ENCODE measurements at places on chromosomes 2 and 18.

GRCh38 chr2:112059671-112060070 lies 4.6 kb downstream of the TMEM87B start:
- DNase-seq, result no peak

GRCh38 chr2:219402665-219403515 lies 15.2 kb upstream of the DNPEP start:
- DNase-seq, result peak; percentile 75

- DNase-seq, result no peak
These were observed 1.6 kb downstream of the ABCA12 start for GRCh38 chr2:215136669-215137328.

- DNase-seq, result no peak
These were observed 42.4 kb downstream of the ITGB1BP1 start for GRCh38 chr2:9380702-9381628.

- no peak for DNase-seq
These were observed 565.2 kb upstream of the NRXN1 start for GRCh38 chr2:51597086-51597485.

GRCh38 chr2:221492636-221493035 lies 79.5 kb downstream of the EPHA4 start:
- DNase-seq, result no peak

DNA sequence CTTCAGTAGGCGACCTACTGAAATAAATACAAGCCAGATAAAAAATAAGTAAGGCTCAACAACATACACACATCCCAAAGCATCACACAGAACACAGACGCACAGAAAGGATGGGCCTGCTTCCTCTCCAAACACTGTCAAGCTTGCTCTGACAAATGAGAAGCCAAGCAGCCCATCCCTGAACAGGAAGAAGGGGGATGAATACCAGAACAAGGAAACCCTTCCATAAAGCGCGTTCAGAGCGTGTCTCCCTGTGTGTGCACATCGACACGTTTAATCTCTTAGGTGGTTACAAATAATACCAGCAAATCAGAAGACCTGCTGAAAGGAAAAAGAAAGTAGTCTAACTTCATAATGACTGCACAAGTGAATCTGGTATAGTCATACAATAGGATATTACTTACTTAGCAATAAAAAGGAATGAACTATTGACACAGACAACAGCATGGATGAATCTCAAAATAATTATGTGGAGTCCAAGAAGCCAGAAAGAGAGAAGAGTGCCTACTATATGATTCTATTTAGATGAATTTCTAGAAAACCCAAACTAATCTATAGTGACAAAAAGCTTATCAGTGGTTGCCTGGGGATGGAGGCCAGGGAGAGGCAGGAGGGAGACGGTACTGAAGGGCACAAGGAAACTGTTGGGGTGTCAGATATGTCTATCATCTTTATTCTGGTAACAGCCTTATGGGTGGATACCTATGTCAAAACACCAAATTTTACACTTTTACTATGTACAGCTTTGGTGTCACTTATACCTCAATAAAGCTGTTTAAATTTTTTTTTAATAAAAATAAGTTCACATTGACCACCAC lies 26.8 kb downstream of the MBOAT2 start:
- no peak for DNase-seq

DNA sequence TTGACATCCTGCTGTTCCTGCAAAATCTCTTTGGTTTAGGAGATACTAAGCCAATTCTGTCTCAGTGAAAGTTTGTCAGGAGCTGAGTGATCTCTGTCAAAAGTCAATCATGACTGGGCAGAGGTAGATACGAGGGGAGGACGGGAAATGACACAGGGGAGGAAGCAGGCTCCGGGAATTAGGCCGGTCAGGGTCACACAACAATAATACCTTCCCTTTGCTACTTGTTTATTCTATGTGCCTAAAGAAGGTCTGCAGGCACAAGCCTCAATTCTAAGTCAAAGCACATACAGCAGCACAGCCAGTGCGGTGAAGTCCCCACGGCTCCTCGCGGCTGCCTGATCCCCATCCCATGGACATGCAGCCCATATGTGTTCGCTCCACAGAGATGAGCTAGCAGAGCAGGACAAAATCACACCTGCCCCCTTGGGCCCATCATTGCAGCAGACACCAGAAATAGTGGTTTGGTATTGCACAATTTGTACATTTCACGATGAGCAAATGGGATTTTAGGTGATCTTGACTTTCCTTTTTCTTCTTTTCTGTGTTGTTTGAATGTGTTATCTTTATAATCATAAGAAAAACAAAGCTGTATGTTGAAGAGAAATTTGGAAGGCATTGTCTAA lies 141.4 kb downstream of the VAPA start:
- DNase-seq, result no peak

DNA sequence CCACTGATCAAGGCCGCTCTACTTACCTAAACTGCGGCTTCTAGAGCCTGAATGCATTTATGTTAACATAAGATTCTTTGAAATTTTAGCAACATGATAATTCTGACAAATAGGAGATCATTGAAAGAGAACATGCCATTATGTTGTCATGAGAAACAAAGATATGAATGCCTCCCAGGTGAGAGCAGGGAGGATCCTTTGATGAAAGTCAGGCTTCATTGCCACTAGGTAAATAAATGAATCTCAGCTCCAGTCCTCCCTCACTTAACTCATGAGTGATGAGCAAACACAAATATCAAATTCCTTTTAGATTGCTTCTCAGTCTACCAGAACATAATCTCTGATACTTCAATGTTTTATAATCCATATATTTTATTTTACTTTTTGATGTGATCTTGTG lies 463.2 kb upstream of the CDH7 start:
- no peak for DNase-seq

DNA sequence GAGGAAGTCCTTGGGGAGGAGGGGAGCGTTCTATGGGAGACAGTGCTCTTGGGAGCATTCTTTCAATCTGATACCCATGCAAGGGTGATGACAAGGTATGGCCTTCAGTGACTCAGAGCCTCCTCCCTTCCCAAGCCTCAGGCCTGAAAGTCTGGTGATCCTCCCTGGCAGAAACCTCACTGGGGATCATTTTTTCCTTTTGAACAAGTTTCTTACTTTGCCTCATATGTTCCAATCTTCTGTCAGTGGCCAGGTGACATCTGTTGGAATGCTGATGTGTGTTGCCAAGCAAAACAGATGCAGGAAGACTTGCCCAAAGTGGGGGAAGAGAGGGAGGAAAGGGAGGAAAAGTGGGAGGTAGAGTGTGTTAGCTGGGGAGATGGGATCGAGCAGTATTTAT lies 224.8 kb downstream of the NEDD4L start:
- DNase-seq, result no peak

- no peak for DNase-seq
These were observed at the start of gene KIAA2012 for GRCh38 chr2:202072737-202073401. Gene KIAA2012, plus strand, starts transcription at chr2:202073255. Its CDS starts 373 bp downstream, at chr2:202073628.

DNA sequence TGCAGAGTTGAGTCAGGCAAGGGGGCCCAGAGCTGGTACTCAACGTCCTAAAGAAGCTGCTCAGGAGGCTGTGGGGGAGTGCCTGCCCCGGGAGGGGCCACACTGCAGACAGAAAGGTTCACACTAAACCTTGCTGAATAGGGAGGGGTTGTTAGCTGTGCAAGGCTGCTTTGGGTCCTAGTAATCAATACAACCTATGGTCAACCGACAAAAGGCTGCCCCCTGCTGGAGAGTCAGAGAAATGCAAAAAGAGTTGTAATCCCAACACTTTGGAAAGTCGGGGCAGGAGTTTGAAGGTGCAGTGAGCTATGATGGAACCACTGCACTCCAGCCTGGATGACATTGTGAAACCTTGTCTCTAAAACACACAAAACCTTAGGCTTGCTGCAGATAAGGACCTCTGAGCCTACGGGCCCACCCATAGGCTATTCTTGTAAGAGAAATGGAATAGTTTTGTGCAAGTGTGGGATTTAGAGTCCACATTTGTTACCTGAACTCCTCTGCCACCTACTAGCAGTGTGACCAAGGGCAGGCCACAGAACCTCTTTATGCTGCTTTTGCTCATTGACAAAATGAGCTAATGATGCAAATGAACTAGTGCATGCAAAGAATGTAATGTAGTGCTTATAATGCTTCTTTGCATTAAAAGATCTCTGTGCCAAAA lies 81.5 kb downstream of the PRPF40A start:
- peak; percentile 57 for DNase-seq

DNA sequence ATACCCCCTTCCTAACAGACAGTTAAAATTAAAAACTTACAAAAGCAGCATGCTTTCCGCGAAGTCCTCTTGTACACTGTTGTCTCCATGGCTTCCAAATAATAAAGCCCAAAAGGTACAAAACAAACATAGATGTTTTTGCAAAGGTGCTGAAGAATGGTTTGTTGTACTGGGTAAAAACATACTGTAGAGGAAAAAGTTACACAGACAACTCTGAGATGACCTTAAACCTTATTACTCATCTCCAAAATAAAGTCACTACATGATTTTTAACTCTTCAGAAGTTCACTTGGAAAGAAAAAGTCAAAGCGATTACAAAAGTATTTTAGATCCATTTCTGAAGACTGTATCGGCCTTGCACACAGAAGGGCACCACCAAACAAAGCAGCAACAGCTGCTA lies 6.1 kb downstream of the SLC35F5 start:
- no peak for DNase-seq

- DNase-seq, result no peak
These were observed 85.4 kb downstream of the MEP1B start for GRCh38 chr18:32275221-32275620.

All from neuronal stem cell (in vitro differentiated cells).